M059J (cell line): ENCODE measurements at places on chromosomes 16 and 17. TPM values are rescaled to one million over a fixed set of nuclear protein-coding genes. Genes with fewer than 3 reads are reported as not detected.

- peak; percentile 74 for DNase-seq
Observed at GRCh38 chr16:4477966-4478365, 1.8 kb downstream of the HMOX2 start.

DNA sequence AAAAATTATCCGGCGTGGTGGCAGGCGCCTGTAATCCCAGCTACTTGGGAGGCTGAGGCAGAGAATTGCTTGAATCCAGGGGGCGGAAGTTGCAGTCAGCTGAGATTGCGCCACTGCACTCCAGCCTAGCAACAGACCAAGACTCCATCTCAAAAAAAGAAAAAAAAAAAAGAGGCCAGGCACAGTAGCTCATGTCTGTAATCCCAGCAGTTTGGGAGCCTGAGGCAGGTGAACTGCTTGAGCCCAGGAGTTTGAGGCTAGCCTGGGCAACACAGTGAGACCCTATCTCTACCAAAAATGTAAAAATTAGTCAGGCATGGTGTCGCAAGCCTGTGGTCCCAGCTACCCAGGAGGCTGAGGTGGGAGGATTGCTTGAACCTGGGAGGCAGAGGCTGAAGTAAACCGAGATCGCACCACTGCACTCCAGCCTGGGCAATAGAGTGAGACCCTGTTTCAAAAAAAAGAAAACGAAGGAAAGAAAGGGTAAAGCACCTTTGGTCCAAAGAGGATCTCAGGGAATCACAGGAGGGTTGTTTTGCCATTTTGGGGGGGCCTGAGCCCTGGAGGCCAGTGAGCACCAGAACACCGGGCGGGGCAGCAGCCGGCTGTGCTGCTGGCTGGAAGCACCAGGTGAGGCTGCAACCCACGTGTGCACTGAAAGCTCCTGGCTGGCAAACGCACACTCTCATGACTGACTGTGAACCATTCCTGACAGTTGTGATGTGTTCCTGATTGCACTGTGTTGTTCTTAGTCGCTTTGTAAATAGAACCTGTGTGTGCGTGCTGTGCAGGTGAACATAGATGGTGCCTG, 18.4 kb downstream of the HS3ST6 start:
- DNase-seq: no peak

DNA sequence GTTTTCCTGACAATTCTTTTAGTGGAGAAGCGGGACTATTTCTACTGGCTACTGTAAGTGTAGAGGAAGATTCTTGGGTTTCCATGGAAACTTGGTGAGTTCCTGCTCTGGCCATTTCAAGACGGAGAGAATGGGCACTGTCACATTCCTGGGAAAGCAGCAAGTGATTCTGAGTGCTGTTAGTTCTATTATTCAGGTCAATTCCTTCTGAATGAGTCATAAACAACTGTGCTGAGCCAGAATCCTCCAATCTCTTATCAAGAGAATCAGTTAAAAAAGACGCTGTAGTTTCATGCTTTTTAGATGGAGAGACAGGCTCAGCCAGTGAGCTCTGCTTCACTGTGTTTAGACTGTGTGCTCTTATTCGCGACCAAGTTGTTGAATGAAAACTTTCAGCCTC, 19.6 kb downstream of the AKAP10 start:
- peak; percentile 98 for DNase-seq

DNA sequence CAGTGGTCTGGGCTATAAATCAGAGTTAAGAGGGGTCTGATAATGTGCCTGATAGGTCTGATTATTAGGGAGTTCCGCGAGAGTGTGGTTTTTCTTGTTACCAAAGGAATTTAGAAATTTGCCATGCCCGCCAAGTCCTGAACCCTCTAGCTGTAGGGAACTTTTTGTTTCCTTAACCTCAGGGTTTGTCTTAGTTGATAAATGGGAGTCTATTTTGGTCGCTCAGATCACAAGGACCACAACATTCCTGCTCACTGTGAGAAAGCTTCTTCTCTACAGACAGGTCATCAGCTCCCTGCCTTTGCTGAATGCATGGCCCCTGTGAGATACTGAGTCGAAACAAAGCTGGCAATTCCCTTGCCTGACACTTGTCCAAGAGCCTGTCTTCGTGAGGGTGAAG, 497.8 kb downstream of the HS3ST4 start:
- DNase-seq: no peak

- peak; percentile 58 for DNase-seq
Observed at GRCh38 chr17:80101946-80102663, 724 bp downstream of the GAA start.

The CNGB1 gene
- total RNA-seq: not detected in 2 replicates

GRCh38 chr16:11257131-11257938, 1.3 kb upstream of the SOCS1 start:
- DNase-seq: peak; percentile 88

DNA sequence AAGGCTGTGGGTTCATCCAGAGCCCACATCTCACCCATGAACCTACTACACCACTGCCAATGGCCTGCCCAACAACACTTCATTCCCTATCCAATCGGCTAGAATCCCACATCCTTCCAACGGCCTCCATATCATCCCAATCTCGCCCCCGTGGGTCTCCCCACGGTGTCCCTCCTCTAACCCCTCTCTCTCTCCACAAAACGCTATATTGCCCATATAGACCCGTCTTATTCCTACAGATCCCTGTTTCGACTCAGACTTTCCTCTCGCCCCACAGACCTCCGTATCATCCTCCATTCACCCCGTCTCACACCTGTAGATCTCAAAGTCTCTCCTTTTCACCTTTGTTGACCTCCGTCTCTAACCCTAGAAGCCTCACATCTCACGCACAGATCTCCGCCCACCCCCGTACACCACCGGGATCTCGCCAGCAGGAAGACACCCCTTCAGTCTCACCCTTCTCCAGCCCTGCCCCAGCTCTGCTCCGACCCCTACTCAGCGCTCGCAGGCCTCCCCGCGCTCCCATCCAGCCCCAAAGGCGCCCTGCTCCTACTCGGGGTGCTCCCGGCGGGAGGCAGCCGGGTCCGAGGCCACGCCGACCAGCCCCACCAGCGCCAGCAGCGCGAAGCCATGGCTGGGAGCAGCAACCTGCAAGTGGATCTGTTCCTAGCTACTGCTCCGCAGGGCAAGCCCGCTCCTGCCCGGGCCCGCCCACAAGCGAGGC, at the start of gene FDXR:
Gene FDXR (minus strand): TSS at position 682 of the 724 bp plus-strand sequence. CDS start 50 bp downstream, at position 632.
- DNase-seq: no peak

GRCh38 chr17:48148854-48149786, 41.6 kb downstream of the SNX11 start:
- DNase-seq: no peak

GRCh38 chr16:57721356-57722209, 14.0 kb upstream of the KATNB1 start:
- DNase-seq: no peak

The VAT1L gene
- total RNA-seq: 0.57 and 1.3 TPM in 2 replicates
